ENCODE measurements at places on chromosomes 7 and 10.

DNA sequence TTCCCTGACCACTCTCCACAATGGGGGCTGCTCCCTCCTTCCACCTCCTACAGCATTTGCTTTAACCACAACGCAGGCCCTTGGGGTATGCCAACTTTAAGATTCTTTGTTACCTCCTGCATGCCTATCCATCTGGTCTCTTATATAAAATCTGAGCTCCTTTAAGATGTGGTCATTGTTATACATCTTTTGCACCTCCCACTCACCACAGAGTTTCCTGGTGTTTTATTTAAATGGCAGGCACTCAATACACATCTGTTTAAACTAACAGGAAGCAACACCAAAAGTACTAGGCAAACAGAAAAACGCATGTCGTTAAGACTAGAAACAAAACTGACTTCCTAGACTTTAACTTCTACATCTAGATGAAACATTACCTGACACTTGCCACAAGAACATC lies 36.3 kb downstream of the SLC25A13 start:
- no peak for DNase-seq

GRCh38 chr10:92834986-92835385 lies 13.3 kb upstream of the EXOC6 start:
- DNase-seq: no peak

DNA sequence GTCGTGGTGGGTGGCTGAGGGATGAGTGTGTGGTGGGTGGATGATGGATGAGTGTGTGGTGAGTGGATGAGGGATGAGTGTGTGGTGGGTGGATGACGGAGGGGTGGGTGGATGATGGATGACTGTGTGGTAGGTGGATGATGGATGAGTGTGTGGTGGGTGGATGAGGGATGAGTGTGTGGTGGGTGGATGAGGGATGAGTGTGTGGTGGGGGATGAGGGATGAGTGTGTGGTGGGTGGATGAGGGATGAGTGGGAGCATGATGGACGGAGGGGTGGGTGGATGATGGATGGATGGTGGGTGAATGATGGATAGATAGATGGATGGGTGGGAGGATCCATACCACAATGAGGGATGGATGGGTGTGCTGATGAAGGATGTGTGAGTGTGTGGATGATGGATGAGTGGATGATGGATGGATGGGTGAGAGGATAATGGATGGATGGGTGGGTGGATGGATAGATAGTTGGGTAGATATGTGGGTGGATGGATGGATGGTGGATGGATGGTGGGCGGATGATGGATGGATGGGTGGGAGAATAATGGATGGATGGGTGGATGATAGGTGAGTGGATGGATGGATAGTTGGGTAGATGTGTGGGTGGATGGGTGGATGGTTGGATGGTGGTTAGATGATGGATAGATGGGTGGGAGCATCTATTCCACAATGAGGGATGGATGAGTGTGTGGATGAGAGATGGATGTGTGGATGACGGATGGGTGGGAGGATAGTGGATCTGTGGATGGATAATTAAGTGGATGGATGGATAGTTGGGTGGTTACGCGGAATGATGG lies 266.8 kb downstream of the CELF2 start:
- no peak for DNase-seq

GRCh38 chr10:122814493-122814892 lies 31.2 kb downstream of the CUZD1 start:
- DNase-seq: no peak

- DNase-seq: no peak
Observed at GRCh38 chr10:68543004-68543918, 15.9 kb upstream of the SLC25A16 start.

DNA sequence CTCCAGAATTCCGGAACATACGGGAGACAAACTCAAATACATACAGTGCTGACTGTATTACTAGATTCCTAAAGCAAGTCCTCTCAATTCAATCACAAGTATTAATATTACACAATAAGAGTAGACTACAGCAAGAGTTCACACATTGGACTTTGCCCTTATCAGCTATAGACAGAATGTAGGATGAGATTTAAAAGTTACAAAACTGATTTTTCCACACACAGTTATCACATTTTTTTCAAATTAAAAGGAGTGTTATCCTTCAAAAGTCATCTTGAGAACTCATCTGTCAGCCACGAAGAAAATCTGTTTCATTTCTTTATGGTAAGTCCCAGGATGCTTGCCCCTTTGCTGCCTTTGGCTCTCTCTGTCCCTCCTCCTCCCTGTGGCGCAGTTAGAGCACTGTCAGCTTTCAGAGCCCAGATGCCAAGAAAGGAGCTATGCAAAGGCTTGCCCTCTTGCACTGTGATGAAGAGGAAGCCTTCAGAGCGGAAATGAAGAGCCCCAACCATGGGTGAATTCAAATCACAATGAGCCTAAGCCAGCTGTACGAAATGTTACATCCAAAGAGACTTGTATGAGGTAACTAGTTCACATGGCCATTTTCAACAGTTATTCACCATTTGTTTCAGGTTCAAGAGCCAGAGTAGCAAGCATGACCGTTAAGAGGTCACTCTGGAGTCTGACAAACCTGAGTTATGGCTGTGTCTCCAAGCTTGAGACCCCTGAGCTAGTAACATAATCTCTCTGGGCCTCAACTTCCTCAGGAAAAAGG lies 10.7 kb downstream of the NCOA4 start:
- DNase-seq: no peak

DNA sequence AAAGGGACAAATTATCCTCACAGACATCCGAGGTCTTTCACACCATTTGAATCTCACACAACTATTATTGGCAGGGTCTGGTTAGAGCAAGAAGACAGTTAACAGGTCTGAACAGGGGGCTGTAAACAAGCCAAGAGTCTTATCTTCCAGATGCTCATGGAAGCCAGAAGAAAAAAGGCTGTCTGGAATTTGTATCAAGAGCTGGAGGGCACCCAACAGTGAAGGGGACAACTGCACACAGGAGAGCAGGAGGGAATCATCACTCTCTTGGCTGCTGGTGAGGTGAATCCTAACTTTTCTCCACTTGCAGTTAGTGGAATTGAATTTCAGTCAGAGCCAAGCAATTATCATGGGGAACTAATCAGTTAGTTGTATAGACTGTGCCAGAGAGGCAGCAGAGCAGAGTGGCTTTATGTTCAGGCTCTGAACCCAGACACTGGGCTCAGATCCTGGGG lies 880.2 kb upstream of the AUTS2 start:
- no peak for DNase-seq

DNA sequence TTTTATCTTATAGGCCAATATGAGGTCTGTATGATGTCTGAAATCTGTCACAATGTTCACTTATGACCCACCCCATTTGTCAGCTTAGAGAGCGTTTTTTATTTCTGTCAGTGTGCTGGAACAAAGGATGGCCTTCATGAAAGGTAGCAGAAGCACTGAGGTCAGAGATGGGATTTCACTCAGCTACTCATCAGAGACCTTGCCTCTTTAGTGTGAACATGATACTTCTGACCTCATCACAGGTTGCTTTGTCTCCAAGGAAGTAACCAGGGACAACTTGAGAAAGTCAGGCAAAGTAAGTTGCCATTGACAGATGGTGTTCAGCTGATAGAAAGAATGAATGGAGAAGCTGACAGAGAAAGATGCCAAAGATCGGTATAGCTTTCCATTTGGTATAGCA lies 16.3 kb downstream of the YAE1 start:
- DNase-seq: no peak

- no peak for DNase-seq
Observed at GRCh38 chr10:44864051-44864450, 47.1 kb upstream of the TMEM72 start.

- DNase-seq: no peak
Observed at GRCh38 chr10:108375691-108376090, 1211.2 kb upstream of the SORCS1 start.

- DNase-seq: no peak
Observed at GRCh38 chr7:27156508-27156898, at the start of gene HOXA7. TSS of gene HOXA7 (minus strand) at chr7:27156675. CDS start at chr7:27156545, 130 bp downstream.

- DNase-seq: no peak
Observed at GRCh38 chr7:2956526-2957368, 86.9 kb downstream of the CARD11 start.

- no peak for DNase-seq
Observed at GRCh38 chr7:54996391-54996790, 22.4 kb upstream of the EGFR start.

All from stimulated activated CD8-positive, alpha-beta memory T cell treated with anti-CD3 and anti-CD28 coated beads, Interleukin-7, amount 100 ng/mL, for 48 hours (primary cell).